ENCODE measurements at places on chromosomes 7 and 10.

GRCh38 chr7:7231865-7232264, 49.5 kb downstream of the C1GALT1 start:
- no peak for DNase-seq

- peak; percentile 51 for DNase-seq
These were observed 518 bp downstream of the WAPL start for GRCh38 chr10:86520871-86521677.

- DNase-seq: no peak
These were observed 226.2 kb upstream of the IMMP2L start for GRCh38 chr7:111788286-111789047.

DNA sequence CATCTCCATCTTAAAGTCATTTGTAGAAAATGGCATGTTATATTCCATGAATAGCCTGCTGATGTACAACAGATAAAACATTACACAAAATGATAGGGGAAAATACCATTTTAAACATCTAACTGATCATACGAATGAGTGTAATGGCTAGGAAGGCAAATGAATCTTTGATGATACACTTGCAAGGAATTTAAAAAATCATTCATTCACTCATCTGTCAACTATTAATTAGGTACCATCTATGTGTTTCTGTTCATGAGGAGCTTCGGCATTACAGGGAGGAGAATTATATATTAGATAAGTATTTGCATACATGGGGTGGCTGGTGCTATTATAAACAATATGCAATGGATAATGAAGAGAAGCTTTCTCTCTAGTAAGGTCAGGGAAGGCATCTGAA, 183.7 kb downstream of the CACNB2 start:
- DNase-seq: no peak

- no peak for DNase-seq
These were observed 2.1 kb downstream of the NFE2L3 start for GRCh38 chr7:26153823-26154783.

GRCh38 chr7:86477343-86477935, 166.3 kb upstream of the GRM3 start:
- no peak for DNase-seq

- no peak for DNase-seq
These were observed 161.2 kb downstream of the SVIL start for GRCh38 chr10:29473406-29474100.

GRCh38 chr10:127736915-127737562, at the start of gene FOXI2:
FOXI2 (plus strand) TSS chr10:127737185; CDS start chr10:127737274, 89 bp downstream.
- no peak for DNase-seq

DNA sequence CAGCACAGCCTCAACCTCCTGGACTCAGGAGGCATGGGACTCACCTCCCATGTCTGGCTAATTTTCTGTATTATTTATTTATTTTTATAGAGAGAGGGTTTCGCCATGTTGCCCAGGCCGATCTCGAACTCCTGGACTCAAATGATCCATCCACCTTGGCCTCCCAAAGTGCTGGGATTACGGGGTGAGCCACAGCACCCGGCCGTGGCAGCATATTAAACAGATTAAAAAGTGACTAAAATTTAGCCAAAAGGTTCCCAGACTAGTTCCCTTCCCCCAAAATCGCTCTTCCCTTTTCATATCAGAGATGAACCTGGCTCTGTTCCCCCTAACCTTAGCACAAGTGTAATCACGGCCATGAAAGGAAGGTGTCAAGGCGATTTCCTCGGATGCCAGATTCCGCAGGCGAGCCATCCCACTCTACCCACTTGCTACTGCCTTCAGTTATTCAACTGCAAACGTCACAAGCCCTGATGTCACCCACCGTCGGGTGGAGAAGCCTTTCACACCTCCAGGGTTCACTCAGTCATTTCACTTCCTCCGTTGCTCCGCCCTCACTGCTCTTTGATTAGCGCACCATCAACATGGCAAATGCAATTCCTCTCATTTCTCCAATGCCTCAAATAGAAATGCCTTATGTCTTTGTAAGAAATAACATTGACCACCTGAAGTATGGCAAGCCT, 104.7 kb upstream of the RHEB start:
- DNase-seq: no peak

DNA sequence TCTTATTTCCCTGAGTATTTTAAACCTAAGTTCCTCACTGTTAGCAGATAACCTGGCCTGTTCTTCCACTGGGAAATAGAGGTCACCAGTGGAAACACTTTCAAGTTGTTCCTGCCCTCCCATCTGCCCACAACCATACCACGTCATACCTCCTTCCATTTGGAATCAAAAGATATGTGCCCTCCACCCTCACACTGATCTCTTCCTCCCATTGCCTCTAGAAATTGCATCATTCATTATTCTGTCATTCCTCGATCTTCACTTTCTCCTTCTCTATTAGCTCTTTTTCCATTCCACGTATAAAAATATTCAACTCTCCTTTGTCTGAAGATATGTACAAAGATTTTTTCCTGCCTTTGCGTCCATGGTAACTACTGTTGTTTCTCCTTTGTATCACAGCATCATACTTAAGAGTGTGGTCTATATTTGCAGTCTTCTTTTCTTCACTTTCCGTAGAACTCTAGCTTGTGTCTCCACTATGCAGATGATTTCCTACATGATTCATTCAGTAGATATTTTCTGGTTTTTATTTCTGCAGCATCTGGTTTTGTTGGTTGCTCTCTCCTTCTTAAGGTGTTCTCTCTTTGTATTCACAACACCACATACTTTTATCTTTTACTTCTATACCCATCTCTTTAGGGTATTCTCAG, 312.3 kb downstream of the REEP3 start:
- no peak for DNase-seq

DNA sequence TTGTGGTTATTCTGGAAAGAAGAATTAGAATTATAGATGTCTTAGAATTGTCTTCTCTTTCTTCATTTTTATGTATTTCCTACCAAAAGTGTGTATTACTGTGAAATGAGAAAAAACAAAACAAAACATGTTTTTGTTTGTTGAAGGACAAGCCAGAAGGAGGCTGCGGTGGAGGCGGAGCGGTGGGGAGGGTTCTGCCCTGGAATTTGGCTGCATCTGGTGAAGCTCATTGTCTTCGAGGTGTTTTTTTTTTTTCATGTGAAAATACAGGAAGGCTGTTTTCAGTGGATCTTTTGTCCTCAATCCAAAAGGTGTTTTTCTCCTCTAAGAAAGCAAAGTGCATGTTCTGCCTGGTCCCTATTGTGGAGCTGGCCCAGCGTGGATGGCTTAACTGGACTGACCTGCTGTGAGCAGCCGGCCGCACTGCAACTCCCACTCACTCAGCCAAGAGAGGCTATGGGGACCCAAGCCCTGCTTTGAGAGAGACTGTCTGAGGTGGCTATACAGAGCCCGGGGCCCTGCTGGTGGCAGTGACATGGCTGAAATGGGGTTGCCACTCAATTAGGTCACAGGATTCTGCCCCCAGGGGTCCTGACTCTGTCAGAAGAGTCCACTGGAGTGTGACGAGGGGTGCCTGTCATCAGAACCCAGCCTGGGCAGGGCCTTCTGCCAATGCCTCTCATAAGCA, 184.9 kb upstream of the MKI67 start:
- no peak for DNase-seq

- DNase-seq: no peak
These were observed 766.9 kb downstream of the XPNPEP1 start for GRCh38 chr10:109156396-109156795.

GRCh38 chr10:51834548-51834947, 135.2 kb upstream of the CSTF2T start:
- DNase-seq: no peak

- DNase-seq: no peak
These were observed 139.7 kb downstream of the ATE1 start for GRCh38 chr10:121788115-121788514.

GRCh38 chr10:93680412-93681047, 21.9 kb downstream of the FRA10AC1 start:
- DNase-seq: peak; percentile 70

Data from NAMALWA (cell line).